ENCODE measurements at places on chromosomes 3 and 15.

DNA sequence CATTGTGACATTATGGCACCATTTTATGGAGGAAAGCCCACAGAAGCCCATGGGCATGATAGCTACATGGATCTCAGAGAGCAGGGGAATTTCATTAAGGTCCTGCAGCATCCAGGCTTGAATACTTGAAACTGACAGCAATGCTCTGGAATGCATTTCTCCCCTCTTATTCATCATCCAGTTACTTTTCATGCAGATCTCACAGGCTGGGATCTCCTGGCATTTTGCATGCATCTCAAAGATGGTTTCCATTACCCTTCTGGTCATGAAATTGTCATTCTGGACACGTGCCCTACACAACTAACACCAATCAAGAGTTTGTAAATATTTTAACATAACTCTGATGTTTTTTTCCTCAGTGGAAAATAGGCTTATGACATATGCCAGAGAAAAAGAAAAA, 32.4 kb downstream of the VGLL3 start:
- no peak for DNase-seq

DNA sequence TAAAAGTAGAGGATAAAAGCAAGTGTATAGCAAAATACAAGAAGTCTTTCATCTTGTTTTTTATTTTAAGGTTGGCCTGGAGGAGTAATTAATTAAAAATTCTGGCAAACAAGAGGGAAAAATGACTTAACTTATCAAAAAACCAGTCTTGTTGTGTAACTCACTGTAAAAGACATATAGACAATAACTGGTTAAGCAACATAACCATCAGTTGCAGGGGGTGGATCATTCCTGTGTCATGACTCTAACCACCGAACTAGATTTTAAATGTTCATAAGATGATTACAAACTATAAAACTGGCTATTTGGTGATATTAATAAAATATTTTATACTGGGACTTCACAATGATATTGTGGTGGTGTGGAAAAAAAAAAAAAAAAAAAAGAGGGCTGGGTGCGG, 130.6 kb downstream of the STAG1 start:
- no peak for DNase-seq

GRCh38 chr15:62783303-62783957, 259.1 kb upstream of the TPM1 start:
- DNase-seq = no peak

DNA sequence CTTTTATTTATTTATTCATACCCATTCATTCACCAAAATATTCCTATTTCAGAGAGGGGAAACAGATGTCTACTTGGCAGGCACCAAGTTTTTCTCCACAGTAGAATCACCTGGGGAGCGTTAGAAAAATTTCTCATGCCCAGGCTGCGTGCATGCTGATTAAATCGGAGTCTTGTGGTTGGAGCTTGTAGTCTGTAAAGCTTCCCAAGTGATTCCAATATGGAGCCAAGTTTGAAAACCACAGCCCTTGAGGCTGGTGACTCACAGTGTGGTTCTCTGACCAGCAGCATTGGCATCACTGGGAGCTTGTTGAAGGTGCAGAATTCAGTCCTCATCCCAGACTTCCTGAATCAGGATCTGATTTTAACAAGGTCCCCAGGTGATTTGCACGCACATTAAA, 49.7 kb downstream of the PDHB start:
- no peak for DNase-seq

DNA sequence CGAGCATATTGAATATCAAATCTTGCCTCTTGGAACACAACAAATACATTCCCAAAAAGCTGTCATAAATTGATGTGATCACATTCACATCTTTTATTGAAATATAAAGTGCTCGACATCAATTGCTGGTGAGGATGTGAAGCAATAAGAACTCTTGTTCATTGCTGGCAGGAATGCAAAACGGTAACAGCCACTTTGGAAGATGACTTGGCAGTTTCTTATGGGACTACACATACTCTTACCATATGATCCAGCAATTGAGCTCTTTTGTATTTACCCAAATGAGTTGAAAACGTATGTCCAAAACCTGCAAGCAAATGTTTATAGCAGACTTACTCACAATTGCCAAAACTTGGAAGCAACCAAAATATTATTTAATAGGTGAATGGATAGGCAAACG, 234.9 kb downstream of the CACNA2D3 start:
- DNase-seq = no peak

- DNase-seq = no peak
Measured at GRCh38 chr15:63979262-63979793, 67.0 kb downstream of the DAPK2 start.

- no peak for DNase-seq
Measured at GRCh38 chr3:145522893-145523651, 637.9 kb downstream of the PLOD2 start.

- DNase-seq = no peak
Measured at GRCh38 chr3:150589759-150590158, 13.4 kb upstream of the SELENOT start.

DNA sequence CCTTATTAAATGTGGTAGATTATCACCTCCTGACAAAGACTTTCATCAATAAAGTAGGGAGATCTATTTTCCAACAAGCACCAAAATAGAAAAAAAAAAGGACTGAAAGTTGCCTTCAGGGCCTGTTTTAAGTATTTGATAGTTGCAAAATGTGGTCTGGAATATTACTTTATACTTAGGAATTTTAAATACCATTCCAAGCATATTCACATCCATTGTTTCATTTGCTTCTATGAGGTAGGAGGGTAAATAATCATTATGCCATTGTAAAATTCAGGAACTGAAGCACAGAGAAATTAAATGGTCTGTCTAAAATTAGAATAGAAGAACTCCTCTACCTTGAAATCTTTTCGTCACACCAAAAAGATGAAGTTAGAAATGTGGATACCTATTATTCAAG, 110.0 kb downstream of the TMCC1 start:
- DNase-seq = no peak

DNA sequence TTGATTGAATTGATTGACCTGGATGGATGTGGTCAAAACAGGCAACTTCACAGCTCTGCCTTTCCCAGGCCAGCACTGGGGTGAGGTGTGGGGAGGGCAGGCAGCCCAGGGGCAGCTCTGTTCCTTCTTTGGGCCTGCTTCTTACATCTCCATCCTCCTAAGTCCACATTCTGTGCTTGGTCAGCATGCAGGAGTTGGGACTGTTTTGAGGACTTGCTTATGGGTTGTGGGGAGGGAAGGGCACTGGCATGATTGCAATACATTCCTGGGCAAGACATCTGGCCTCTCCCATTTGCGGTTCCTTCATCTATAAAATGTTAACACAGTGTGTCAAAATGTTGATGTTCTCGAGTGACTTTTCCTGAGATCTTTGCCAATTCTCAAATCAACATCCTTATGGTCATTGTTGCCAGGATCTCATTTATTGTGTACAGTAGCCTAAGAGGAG, 84.1 kb downstream of the ST6GAL1 start:
- DNase-seq = no peak

GRCh38 chr3:104561324-104561723, 805.4 kb upstream of the ALCAM start:
- DNase-seq = no peak

DNA sequence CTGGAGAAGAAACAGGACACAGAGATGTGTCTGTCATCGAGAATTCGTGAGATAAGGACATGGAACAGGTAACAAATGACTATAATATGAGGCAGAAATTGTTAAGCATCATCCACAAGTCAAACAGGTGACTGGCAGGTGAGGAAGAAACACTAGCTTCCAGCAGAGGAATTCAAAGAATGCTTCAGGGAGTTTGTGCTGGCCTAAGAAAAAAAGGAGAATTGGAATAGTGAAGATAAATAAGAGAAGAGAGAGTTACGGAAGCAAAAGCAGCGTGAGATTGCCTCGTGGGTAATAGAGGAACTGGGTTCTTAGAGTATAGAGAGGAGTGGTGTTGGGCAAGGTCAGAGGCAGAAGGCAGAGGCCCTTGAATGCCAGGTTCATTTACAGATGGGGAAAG, 22.9 kb upstream of the FGF12 start:
- DNase-seq = no peak

DNA sequence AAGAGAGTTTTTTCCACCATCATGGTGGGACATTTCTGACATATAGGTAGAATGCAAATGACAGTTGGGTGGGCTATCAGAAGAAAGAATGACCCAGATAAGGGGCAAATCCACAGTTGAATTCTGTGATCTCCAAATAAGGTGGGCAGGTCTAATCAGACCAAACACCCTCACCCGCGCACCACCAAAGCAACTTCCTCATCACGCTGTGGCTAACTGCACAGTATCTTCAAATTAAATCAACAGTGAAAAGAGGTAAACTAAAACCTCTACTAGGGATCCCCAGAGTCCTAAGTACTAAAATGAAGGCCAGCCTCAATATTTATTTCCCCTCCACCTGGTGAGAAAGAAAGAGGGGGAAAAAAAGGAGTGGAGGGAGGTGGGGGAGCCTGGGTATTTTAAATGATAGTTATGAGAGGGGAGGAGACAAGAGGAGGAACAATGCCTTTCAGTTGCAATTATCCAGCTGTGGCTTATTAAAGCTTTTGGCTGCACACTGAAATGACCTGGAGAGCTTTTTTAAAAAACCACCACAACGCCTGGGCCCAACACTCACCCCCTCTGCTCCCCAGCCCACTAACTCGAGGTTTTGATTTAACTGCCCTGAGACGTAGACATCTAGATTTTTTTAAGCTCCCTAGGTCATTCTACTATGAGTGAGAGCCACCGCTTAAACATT, 61.0 kb downstream of the LRIG1 start:
- no peak for DNase-seq

GRCh38 chr3:157305392-157305791, 131.3 kb upstream of the PTX3 start:
- DNase-seq = no peak

DNA sequence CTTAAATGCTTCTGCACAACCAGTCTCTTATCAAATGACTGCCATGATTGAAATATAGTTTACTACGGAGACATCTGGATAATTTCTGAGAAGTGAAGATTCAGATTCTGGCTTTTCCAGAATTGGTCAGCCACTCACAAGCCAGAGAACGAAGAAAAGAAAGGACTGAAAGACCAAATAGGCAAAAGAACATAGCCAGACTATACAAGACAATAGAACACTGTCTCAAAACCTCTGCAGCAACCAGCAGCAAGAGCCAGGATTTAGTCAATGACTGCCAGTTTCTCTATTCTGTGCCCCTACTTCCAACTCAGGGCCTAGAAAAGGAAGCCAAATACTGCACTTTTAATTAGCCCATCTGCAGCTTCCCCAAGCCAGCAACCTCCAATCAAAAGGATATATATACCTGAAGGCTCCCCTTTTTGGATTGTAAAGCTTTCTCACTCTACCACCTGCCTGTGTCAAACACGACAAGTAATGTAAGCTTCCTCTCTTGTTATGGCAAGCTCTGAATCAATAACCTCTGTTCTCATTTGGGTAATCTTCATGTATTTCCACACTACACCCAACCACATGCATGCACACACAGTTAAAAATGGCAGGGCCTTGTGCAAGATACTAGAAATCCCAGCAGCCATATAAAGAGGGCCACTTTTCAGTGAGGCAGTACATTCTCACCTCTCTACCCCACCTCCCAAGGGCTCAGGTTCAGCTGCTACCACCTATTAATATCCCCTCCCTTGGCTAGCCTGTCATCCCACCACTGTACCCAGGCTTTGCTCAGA, 97.1 kb downstream of the ERC2 start:
- DNase-seq = no peak

DNA sequence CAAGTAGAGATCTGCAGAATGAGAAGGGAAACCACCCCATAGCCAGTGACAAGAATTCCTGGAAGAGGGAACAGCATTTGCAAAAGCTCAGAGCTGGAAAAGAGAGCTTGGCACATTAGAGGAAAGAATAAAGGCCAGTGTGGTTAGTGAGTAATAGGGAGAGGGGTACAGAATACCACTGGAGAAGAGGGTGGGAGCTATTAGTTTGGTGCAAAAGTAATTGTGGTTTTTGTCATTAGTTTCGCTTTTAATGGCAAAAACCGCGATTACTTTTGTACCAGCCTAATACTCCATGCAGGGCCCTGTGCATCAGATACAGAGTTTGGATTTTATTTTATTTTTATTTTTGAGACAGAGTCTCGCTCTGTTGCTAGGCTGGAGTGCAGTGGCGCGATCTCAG, 9.8 kb downstream of the SLC24A1 start:
- no peak for DNase-seq

DNA sequence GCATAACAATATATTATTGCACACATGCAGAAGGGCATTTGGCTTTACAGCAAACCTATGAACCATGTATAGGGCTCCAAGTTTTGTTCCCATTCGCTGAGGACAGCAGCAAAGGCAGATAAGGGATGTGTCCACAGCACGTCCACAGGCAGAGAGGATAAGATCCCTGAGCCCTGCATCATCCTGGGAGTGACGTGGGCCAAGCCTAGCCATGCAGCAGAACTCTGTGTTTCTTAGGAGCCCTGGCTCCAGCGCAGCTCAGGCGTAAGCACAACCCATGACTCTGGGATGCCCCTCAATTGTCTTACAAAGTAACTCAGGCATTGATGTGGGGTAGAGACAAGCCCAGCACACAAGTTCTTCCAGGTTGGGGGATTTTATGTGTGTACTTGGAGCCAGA, 194.3 kb upstream of the CTDSPL start:
- no peak for DNase-seq

- peak; percentile 25 for DNase-seq
Measured at GRCh38 chr3:69058180-69058946, 6.2 kb upstream of the TMF1 start.

DNA sequence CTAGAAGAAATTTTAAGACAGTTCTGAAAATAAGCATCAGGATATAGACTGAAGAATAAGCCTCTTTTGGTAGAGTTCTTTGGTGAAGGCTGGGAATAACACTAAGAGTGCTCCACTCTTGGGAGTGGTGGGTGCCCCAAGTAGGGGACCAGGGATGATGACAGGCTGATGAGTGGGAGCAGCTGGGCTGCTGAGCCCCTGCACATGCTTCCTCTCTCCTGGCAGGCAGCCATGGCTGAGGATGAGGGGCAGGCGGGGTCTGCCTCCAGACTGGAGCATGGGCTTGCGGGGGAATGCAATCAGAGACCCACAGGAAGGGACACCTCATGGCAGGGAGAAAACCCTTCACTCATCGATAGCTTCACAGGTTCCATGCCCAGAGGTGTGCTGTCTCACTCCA, 72.6 kb upstream of the RORA start:
- no peak for DNase-seq

DNA sequence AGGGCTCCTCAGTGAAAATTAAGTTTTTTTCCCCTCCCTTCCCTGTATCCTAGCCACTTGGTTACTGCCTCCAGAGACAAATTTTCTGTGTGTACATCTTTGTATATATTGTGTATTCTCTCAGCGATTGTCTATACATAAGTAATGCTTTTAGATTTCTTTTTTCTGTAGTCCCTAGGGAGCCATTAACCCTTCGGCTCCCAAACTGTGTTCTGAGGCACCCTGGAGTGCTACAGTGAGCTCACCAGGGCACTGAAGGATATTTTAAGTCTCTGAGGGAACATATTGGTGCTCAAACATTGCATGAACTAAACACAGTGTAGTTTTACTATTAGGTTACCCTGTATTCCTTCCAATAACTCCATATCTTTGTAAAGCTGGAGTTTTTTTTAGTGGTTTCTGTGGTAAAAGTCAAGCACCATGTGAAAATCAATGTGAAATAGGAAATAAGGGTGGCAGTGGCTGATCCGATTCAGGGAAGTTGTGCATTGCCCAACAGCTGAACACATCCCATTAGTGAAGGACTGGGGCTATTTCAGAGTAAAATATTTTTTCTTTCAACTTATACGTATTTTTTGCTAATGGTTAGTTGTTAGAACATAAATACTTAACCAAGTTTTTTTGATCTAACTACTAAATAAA, 43.0 kb downstream of the USP13 start:
- no peak for DNase-seq
